ENCODE measurements at places on chromosomes 4 and X. TPM values are rescaled to one million over a fixed set of nuclear protein-coding genes. Genes with fewer than 3 reads are reported as not detected.

FAM193A gene
- total RNA-seq, result 9.9 TPM

MUC7 gene
- total RNA-seq, result not detected

MGARP gene
- 0.57 TPM for total RNA-seq

SERTM2 gene
- total RNA-seq, result not detected

CFAP299 gene
- total RNA-seq, result not detected

TLL1 gene
- total RNA-seq, result 0.11 TPM

MXRA5 gene
- total RNA-seq, result not detected

HSFX1 gene
- 0.42 TPM for total RNA-seq

ETDA gene
- not detected for total RNA-seq

NIPAL1 gene
- 0.39 TPM for total RNA-seq

NAA11 gene
- total RNA-seq, result not detected

MSANTD1 gene
- 0.05 TPM for total RNA-seq

RIBC1 gene
- 0.54 TPM for total RNA-seq

MOSPD2 gene
- total RNA-seq, result 10.5 TPM

ETNPPL gene
- not detected for total RNA-seq

THAP9 gene
- 1.8 TPM for total RNA-seq

Data from A549 treated with dexamethasone at 1 μM for 4 hours (cell line).